Fibroblast of skin of right biceps (primary cell): ENCODE measurements at places on chromosomes 1 and 21.

DNA sequence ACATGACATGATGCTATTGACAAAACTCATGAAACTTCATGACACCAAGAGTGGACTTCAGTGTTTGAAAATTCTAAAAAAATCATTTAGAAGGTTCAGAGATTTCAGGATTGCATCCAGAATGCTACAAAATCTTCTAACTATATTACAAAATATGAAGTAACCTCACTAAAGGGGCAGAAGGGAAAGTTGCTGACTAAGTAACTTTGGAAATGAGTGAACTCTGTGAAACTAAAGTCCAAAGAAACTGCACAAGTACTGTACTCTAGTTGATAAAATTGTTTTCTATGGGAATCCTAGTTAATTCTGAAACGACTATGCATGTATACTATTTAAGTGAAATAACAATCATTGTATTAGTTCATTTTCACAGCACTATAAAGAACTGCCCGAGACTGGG lies 184.4 kb downstream of the LYPLAL1 start:
- no peak for DNase-seq

GRCh38 chr1:48030211-48030610 lies 33.0 kb upstream of the TRABD2B start:
- DNase-seq = no peak

DNA sequence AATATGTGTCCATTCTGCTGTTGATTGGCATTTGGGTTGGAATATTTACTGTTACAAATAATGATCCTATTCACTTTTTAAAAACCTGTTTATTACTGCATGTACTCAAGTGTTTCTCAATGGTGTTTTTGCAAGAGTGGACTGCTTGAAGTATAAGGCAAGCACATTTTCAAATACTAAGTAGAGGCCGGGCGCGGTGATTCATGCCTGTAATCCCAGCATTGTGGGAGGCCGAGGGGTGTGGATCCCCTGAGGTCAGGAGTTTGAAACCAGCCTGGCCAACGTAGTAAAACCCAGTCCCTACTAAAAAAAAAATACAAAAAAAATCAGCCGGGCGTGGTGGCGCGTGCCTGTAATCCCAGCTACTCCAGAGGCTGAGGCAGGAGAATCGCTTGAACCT lies 276.9 kb upstream of the ADGRL4 start:
- no peak for DNase-seq

- DNase-seq = no peak
Measured at GRCh38 chr1:156958247-156958714, 37.8 kb downstream of the LRRC71 start.

DNA sequence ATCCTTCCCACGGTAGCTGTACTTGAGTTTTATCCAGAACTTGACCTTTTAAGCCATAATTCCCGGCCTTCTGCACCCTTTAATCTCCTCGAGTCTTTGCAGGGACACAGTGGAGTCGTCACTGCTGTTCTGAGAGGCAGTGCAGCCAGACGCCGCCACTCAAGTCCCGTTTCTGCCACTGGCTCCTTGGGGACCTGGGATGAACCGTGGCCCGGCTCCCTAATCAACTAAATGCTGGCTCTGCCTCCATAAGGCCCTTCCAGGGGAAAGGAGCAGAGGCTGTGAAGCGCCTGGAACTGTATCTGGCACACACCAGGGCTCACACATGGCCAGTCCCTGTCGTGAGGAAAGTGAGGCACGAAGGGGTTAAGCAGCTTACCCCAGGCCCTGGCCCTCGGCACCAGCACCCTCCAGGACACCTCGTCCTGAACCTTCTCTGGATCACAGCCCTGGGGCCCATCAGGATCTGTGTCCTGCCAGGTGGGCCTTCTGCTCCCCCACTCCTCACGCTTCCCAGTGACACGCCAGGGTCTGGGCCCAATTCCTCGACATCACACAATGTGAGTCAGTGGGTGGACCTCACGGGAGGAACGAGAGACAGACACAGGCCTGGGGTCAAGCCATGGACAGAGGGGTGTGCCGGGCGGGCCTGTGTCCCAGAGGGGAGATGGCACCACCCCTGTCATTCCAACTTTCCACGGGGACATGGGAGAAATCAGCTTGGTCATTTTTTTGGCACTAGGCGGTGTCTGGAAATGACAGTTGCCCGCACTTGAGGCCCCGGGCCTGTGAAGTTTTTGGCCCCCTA lies 23.5 kb upstream of the C1orf174 start:
- DNase-seq = no peak

DNA sequence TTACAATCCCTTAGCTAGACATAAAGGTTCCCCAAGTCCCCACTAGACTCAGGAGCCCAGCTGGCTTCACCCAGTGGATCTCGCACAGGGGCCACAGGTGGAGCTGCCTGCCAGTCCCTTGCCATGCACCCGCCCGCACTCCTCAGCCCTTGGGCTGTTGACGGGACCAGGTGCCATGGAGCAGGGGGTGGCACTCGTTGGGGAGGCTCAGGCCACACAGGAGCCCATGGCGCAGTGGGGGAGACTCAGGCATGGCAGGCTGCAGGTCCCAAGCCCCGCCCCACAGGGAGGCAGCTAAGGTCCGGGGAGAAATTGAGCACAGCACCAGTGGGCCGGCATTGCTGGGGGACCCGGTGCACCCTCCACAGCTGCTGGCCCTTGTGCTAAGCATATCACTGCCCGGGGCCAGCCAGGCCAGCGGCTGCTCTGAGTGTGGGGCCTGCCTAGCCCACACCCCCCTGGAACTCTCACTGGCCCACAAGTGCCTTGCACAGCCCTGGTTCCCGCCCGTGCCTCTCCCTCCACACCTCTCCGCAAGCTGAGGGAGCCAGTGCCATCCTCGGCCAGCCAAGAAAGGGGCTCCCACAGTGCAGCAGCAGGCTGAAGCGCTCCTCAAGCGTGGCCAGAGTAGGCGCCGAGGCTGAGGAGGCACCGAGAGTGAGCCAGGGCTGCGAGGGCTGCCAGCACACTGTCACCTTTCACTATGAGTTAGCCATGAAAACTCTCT lies 117.8 kb downstream of the LIPI start:
- DNase-seq = no peak

DNA sequence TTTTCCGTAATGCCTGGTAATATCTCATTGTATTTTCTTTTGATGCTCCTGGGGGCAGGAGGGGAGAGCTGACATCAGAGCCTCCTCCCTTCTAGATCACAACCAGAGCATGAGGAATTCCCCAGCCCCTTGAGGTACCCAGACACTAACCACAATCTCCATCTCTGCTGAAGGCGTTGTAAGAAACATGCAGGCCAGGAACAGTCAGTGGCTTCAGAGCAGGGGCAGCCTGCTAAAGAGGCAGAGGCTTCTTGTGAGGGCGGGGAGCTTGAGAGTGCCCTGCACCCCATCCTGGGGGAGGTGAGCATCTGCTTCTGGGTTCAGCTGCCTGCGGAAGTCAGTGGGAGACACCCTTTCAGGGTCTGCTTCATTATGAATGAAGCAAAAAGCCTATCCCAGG lies 19.0 kb downstream of the MAPKAPK2 start:
- DNase-seq = peak; percentile 52

GRCh38 chr1:157178490-157178889 lies 40.3 kb upstream of the ETV3 start:
- no peak for DNase-seq

DNA sequence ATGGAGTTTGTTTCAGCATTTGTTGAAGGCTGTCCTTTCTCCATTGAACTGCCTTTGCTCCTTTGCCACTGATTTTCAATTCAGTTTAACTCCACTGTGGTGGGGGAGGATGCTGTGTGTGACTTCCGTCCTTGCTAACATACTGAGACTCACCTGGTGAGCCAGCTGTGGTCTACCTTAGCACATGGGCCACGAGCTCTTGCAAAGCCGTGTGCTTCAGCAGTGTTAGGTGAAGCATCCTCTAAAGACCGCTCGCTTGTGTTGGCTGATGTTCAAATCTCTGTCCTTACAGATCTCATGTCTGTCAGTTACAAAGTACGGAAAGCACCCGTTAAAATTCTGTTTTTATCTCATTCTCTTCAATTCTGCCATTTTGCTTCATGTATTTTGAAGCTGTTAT lies 3.6 kb upstream of the SPATC1L start:
- DNase-seq = no peak

- peak; percentile 65 for DNase-seq
Measured at GRCh38 chr21:32371913-32372314, 20.9 kb downstream of the URB1 start.

GRCh38 chr1:67784545-67785186 lies 48.6 kb downstream of the GNG12 start:
- DNase-seq = no peak

- no peak for DNase-seq
Measured at GRCh38 chr1:164504749-164505148, 54.2 kb upstream of the PBX1 start.

- DNase-seq = no peak
Measured at GRCh38 chr1:222018041-222018440, 276.2 kb upstream of the DUSP10 start.

GRCh38 chr1:215360758-215361157 lies 206.3 kb upstream of the KCTD3 start:
- DNase-seq = no peak

DNA sequence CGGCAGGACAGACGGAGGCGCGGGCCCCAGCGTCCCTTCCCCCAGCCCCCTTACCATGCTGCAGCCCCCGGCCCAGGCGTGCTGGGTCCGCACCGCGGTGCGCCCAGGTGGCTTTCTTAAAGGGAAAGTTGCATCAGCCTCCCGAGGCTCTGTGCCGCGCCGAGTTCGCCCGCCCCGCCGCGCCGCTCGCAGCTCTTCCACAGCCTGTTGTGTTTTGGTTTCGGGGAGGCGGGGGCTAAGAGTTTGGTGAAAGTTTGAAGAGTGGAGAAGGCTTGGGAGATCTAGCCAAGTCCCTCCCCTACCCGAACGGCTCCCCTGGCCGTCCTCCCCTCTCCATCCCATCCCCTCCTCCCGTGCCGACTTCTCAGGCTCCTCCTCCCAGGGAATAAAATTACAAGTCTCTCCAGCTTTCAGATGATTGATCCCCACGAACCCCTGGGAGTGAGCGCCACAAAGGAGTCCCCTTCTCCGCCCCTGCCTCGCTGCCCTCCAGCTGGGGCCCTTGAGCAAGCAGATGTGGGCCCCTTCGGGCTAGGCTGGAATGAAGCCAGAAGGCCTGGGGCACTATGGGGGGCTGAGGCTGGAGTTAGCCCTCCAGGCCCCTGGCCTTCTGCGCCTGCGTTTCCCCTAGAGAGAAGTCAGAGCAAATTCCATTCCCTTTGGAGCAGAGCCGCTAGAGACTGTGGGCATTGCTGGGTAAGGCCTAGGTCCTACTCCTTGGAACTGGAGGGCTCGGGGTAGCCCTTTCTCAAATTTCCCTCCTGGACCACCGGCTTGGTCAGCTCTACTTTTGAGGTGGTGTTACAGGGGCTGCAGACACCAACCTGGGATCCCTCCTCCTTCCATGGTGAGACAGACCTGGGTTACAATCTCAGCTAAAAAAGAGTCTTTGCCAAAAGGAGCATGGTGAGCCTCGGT lies at the start of gene SLC6A9:
Gene SLC6A9 (minus strand): TSS at position 211 of the 918 bp plus-strand sequence. CDS start 7,185 bp downstream, outside the sequence.
- DNase-seq = peak; percentile 88

DNA sequence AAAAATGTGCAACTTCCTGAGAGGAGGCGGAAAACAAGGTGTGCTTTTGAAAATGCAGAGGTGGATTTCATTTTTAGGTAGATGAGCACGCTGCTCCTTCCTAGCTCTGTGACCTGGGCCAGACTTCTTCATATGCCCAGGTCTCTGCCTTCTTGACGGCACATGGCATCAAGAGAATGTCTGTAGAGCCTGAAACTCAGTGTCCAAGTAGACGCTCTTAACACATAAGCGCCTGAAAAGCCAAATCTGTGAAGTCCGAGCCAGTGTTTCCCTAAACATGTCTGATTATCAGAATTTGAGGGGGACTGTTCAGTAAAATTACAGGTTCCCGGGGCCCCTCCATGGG lies 25.7 kb downstream of the FHAD1 start:
- DNase-seq = no peak

GRCh38 chr1:116751146-116751545 lies 3.1 kb upstream of the CD2 start:
- DNase-seq = no peak
